ENCODE measurements at places on chromosomes 1 and 21. TPM values are rescaled to one million over a fixed set of nuclear protein-coding genes. Genes with fewer than 3 reads are reported as not detected.

Gene RNU1-2
- under 0.01 TPM for total RNA-seq

Gene GSTM1
- 89.4 TPM for total RNA-seq

Gene CD1B
- not detected for total RNA-seq

Gene LIN28A
- not detected for total RNA-seq

Gene AMPD1
- not detected for total RNA-seq

Gene FAM177B
- not detected for total RNA-seq

Gene ATAD3A
- 46.3 TPM for total RNA-seq

Gene PLD5
- total RNA-seq = 6.6 TPM

Gene ERG
- 28.5 TPM for total RNA-seq

Gene MAP3K21
- 2.6 TPM for total RNA-seq

DNA sequence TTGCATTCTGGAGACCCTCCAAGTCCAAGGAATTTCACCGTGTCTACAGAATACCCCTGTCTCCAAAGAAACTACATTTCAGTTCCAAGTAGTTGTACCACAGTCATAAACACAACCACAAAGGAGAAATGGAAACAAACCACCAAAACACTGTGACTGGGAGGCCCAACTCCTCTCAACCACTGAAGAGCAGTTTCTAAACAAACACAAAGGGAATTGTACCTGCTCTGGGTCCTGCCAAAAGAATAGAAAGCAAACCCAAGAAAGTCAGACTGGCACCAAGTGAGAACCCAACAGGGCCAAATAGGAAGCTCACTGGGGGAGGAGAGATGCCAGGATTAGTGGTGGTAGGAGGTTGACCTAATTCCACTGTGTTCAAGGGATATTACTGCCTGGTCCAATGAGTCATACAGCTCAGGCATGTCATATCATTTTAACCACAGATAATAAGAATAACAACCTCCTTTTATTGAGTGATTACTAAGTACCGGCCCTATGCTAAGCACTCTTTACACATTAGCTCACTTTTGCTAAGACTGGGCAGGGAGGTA is 123.9 kb upstream of the PPP2R5A start:
- no peak for DNase-seq

- DNase-seq = no peak
Observed at GRCh38 chr21:14520535-14520934, 25.6 kb downstream of the SAMSN1 start.

- DNase-seq = no peak
Observed at GRCh38 chr1:52237430-52237829, 95.5 kb downstream of the ZFYVE9 start.

GRCh38 chr1:205263580-205264190 is 35.9 kb downstream of the TMCC2 start:
- DNase-seq = no peak

DNA sequence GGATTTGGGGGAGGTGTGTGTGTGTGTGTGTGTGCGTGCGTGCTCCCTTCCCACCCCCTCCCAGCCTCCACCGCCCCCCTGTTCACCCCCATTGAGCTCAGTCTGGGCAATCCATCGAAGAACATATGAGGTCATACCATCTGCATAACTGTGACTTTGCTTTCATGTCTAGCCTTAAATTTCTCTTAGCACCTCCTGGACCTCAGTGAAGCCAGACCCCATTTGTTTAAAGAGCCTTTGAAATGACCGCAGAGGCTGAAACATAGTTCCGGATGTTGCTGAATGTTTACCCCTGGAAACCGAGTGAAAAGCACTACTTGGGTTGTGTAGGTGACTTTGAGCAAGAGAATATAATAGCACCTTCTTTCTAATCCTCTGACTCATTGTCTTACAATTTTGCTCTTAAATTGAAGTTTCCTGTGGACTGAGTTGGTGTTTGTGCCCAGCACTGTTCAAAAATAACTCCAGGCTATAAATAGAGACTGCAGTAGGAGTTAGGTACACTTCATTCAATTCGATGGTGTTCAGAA is 75.4 kb downstream of the UBE4B start:
- no peak for DNase-seq

DNA sequence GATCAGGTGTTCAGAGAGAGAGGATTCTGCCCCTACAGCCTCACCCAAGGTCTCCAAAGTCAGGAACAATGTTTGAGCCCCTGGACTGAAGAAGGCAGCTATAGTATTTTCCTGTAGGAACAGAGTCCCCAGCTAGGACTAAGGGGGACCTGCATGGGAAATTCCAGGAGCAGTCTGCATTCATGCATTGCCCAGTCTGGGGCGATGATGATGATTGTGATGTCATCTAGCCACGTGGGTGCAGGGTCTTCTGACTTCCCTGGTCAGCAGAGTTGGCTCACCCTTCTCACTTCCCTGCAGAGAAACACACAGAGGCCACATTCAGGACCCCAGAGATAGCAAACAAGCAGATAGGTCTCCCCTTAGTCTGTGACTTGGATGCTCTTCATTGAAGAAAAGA is 56.5 kb upstream of the ARTN start:
- peak; percentile 11 for DNase-seq

DNA sequence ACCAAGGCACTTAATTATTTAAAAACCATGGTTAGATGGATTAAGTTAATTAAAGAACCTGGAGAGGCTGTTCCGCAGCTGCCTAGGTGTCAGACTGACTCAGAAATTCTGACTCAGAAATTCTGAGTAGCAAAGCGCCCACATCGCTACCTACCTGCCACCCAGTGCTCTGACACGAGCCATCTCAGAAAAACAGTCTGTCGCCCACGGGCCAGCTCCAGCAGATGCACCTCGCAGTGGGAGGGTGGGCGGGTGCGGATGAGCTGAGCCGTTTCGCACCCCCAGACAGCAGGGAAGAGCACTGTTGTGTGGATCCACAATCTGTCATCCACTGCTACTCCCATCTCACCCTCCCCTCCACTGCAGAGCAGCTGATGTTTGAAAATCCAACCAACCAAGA is 13.5 kb downstream of the KCNK1 start:
- no peak for DNase-seq

GRCh38 chr1:241202401-241202800 is 154.6 kb downstream of the RGS7 start:
- DNase-seq = no peak

GRCh38 chr1:72932025-72932424 is 649.7 kb upstream of the NEGR1 start:
- no peak for DNase-seq

DNA sequence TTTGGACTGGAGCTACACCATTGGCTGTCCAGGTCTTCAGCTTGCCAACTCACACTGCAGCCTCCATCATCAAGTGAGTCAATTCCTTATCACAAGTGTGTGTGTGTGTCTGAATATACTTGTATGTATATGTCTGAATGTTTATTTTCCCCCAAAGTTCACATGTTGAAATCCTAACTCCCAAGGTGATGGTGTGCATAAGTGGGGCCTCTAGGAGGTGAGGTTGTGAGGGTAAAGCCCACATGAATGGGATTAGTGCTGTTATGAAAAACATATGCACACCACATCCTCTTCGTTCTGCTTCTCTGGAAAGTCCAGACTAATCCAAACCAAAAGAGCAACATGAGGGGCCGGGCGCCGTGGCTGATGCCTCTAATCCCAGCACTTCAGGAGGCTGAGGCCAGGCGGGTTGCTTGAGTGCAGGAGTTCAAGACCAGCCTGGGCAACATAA is 48.7 kb upstream of the LBR start:
- DNase-seq = no peak

GRCh38 chr21:38671773-38672172 is 134.0 kb upstream of the ETS2 start:
- no peak for DNase-seq

DNA sequence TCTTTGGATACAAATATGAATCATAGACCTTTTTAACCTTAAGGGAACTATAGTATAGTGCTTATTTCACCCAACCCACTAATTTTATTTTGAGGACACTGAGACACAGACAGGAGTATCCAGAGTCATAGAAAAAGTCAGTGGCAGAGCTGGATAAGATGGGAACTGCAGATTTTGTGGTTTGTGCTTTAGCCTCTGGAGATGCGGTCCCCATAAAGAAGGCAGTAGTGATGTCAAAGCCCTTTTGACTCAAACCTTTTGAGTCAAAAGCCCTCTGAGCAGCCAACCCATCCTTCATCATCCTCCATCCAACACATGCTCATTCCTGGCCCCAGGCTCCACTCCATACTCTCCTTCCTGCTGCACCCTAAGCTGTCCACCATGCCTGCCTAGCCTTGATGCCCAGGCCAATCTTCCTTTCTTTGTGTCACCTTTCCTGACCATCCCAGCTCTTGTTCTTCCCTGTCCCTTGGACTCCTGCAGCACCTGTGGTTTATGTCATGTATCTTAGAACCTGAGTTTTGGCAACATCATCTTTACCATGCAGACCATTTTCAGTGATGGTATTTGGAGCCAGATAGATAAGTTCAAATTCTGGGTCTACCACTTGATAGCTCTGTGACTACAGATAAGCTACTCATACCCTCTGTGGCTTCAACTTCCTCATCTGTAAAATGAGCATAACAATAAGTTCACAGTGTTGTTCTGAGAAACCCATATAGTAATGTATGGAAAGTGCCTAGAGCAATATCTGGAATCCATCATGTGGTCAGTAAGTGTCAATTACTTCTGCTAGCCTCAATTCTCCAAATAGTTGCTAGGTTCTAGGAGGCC is 20.1 kb downstream of the SLAMF1 start:
- no peak for DNase-seq

DNA sequence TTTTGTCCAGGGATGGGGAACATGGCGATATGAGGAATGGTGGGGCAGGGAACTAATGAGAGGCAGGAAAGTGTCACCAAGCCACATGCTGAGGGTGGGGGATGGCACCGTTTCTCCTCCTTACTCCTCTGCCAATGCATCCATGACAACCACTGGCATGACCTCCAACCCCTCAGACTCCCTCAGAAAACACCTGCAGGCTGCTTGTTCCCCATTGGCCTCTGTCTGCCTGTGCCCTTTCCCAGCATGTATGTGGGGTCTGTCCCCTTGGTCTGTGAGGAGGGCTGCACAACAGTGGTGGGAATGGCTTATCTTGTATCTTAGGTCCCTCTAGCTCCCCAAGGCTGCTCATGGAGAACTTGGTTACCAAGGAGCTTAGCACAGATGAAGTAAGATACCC is 137.2 kb upstream of the NGF start:
- no peak for DNase-seq

- DNase-seq = no peak
Observed at GRCh38 chr1:159468321-159468720, 28.8 kb downstream of the OR10J1 start.

DNA sequence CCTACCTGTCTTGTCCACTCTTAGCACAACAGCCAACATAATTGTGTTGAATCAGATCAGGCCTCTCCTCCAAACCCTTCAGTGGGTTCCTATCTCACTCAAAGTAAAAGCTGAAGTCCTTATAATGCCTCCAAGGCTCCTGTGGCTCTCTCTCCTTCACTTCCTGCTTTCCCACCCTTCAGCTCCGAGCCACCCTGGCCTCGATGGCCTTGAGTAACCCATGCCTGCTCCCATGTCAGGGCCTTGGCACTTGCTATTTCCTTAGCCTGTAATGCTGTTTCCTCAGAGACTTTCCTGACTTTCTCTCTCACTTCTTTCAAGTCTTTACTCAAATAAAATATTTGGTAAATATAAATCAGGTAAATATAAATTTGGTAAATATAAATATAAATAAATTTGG is 8.1 kb upstream of the PLEKHM2 start:
- peak; percentile 63 for DNase-seq

DNA sequence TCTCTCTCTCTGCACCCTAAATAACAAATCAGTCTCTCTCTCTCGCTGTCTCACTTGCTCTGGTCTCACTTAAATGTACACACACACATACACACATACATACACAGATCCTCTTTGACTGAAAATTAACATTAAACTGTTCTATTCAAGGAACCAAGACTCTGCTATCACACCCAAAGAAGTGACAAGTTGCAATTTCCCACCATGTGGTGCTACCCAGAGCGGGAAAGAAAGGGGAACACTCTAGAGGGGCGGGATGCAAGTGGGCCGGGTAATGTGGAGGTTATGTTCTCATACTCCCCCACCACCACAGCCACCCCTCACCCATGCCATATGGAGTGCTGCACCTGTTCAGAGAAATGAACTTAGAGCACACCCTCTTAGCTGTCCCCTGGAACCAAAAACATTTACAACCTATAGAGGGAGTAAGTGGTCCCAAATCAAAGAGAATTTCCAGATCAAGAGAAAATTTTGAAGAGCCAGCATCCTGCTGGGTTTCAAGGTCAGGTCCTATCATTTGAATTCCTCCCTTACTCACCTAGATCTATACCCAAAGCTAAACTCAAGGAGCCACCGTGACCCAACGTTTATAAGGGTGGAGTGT is 319.4 kb downstream of the BRINP2 start:
- no peak for DNase-seq

DNA sequence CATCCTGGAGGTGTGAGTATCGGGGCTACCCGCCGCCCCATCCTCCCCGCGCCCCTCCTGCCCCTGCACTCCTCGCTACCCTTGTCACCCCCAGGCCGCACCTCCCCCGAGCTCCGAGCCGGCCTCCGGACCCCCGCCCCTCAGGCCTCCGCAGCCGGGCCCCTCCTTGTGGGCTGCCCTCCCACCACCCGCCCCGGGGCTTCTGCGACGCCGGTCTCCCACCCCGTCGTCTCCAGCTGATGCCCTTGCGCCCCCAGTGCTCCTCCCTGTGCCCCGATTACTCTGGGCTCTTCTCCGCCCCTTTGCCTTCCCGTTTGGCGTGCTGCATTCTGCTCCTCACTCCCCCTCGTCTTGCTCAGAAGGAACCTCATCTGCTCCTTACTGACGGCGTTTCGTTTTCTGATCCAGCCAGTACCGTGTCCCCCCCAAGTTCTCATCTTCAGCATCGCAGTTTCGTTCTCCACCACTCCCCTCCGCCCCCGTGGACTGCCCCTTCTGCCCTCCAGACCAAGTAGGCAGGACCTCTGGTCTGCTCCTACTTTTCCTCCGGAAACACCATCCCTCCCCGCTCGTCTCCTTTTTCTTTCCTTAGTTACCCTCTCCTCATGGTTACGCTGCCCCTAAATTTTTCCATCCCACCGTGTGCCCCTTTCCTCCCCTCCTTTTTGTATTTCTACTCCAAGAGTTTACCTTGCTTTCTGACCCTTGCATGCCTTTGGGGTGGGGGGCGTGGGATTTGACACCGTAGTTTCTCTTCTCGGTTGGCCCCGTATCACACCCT is 841 bp downstream of the SNX27 start:
- no peak for DNase-seq

- DNase-seq = no peak
Observed at GRCh38 chr1:9263276-9263855, 28.8 kb downstream of the H6PD start.

DNA sequence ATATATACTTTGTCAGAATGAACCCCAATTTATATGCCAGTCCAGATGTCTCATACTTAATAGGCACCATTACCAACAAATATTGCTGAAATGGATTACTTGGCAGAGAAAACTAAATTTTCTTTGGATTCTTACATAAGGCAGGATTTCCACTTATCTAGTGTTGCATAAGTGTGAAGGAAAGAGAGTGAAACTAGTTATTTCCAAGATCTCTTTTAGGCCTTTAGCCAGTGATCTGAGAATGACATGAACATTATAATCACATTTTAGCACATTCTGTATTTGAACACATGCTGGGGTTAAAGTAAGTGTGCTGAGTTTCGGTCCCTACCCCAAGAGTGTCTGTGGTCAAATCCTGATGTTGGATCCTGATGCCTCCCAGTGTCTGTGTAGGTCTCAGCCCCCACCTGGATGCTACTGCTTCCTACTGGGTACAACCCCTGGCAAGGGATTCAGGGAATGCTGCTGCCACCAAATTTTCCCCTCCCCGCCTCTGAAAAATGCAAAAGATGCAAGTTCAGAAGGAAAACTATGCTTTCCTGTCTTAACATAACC is 11.2 kb downstream of the DDAH1 start:
- no peak for DNase-seq

Data from ascending aorta (tissue), 2 donors.